ENCODE measurements at places on chromosomes 6 and 20.
A peak's percentile ranks its signal among the peaks of the same experiment; 100 is the strongest.

DNA sequence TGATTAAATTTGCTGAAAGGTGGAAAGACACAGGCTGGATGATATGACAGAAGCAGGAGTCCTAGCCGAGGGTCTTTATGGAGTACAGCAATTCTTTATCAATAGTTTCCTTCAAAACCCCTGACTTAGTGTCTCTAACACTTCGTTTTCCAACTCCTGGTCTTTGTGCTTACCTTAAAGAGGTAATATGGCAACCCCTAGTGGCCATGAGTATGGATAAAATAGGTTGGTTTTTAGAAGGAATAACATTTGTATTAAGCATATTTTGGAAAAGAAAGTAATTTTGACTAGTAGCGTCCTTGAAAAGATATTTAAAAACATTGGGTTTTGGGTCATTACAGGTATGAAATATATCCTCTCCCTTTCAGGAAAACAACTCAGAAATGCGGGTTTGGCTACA is 51.9 kb downstream of the VGLL2 start:
- peak; percentile 4 for DNase-seq

DNA sequence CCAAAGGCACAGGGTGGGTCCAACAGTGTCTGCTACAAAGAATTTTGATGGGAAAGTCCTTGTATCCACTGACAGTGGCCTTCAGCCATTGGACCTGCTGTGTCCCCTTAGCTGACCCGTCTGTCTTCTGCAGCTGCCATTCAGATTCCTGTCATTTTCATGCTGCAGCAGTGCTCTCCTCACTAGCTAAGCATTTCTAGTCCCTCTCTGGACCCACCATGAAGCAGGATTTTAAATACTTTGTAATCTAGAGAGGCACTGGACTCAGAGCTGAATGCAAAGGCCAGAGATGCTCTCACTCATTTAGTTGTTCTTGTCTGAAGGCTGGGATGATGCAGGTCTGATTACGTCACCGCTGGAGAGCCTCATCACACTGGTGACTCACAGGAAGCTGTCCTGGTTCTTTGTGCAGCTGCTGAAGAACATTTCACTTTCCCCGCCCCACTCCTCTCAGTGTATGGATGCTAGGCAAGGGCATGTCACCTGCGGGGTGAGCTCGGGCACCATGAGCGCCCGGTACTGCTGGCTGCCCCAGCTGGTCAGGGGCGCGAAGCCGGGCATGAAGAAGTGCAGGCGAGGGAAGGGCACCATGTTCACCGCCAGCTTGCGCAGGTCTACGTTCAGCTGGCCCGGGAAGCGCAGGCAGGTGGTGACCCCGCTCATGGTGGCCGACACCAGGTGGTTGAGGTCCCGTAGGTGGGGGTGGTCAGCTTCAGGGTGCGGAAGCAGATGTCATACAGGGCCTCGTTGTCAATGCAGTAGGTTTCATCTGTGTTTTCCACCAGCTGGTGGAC is 19.4 kb upstream of the TUBB2A start:
- no peak for DNase-seq

DNA sequence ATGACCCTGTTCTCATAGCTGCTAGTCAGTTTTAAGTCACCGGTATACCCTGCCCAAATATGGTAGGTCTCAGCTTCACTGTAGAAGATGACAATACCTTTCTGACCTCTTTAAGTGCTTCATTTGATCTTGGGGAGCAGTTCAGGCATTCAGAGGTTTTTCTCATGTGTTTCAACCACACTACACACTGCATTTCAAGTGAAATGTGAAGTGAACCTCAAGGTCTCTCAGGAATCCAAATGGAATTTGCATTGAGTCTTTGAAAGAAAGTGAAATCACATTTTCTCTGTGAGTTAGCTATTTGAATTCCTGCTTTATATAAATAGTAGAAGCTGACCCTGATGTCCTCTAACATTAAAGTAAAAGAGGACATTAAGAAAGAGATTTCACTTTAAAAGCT is 461.6 kb downstream of the ADGRB3 start:
- DNase-seq, result no peak

DNA sequence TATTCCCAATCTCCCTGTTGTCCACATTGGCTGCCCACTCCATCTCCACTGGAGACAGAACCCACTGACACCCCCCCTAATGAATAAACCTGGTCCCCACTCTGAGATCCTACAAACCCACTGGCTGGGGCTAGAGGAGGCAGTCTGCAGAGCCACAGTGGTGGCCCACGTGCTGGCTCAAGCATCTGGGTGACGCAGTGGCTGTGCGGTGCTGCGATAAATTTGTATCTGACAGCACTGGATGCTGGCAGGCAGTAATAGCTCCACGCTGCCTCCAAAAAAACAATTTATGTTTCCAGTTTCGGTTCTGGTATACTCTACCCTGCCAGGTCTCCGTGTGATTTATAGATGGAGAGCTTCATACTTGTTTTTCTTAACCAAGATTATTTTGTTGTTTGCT is 87.1 kb upstream of the SYNDIG1 start:
- no peak for DNase-seq

- no peak for DNase-seq
These were observed 671 bp downstream of the BPHL start for GRCh38 chr6:3119040-3119723.

GRCh38 chr20:33709398-33709797 is 10.7 kb downstream of the PXMP4 start:
- DNase-seq, result no peak

DNA sequence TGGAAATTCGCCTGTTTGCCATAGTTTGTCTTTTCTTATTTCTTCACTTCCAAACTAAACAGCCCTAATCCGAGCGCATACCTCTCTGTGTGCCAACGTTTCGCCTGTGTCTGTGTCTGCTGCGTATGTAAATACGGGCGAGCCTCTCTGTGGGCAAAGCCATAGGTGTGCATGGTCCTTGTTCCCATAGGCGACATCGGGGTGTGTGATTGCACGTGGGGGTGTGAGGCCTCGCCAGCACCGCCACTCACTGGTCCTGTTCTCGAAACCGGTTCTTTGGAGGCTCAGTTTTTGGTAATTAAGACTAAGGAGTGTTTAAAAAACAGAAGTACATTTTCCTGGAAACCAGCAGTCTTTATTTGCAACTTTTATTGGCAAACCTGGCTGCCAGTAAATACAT is 6.0 kb upstream of the FOXC1 start:
- no peak for DNase-seq

DNA sequence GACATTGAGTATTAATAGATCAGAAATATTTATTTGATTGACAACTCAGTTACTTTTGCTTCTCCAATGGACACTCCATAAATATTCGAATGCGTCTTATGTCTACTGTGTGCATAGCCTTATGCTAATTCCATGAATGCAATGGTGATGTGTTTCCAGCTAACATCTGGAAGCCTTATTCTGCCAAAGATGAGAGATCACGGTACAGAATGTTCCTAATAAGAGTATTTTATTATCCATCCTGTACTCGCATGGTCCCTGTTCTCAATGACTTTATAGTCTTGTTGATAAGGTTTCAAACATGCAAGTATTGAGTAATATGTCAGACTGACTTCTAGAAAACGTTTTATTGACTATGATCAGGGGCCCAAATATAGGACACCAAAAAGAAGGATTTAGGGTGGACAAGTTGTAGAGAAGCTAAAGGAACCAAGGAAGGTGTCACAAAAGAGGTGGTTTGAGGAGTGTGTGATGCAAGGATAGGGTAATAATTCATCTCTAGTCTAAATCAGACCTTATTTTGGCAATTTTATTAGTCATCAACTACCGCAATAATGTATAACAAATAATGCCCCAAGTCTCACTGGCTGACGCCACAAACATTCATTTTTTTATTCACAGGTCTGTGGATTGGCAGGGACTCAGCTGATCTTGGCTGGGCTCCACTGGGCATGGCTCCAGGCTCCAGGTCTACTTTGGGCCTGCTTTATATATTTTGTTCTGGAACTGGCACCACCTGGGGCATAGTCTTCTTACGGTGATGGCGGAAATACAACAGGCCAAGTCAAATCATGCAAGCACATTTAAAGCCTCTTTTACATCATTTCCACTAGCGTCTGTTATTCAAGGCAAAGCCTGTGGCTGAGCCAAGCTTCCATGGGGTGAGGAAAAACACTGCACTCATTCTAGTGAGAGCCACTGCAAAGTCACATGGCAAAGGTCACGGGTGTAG is 24.5 kb upstream of the CD83 start:
- no peak for DNase-seq

DNA sequence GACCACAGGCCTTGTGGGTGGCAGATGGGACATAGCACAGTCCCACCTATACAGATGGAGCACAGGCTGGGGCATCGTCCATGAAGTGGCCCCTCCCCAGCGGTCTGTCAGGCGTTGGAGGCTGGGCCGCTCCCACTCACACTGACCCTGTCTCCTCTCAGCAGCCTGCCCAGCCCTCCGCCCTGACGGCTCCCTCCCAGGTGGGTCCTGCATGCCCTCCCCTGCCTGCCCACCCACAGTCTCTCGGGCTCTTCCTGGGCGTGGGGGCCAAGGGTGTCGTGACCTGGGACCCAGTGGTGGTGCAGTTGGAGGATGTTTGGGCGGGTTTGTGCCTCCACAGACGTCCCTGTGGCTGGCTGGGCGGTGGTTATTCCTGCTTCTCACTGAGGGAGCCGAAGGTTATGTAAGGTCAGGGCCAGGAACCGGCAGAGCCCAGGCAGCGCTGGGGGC is 22.3 kb downstream of the COL20A1 start:
- no peak for DNase-seq

DNA sequence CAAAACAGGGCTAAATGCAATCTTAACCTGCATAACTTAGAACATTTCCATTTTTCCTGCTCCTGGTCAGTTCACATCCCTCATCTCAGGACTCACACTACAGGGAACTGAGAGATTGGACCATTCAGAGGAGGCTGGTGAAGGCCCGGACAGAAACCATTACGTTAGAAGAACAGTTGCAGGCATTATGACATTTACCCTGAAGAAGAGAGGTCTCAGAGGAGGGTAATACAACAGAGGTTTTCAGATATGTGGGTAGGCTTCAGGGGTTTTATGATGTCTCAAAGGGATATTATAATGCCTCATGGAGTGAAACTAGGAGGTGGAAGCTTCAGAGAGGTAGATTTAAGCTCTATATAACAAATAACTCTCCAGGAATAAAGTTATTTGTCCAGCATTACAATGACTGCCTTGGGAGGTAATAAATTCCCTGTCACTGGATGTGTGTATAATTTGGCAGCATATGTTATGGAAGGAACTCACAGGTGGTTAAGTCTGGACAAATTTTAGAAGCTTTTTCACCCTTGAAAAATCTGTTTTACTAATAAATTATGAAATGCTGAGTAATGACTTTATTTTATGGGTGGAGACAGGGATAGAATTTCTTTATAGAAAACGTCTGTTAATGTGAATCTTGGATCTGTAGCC is 36.7 kb upstream of the RIPOR2 start:
- no peak for DNase-seq

GRCh38 chr6:37583261-37583660 is 83.6 kb upstream of the CCDC167 start:
- DNase-seq, result no peak

- DNase-seq, result no peak
These were observed 14.3 kb upstream of the ZC3H12D start for GRCh38 chr6:149499066-149499465.

GRCh38 chr6:105611606-105612005 is 208.7 kb upstream of the PREP start:
- DNase-seq, result no peak

GRCh38 chr6:108640104-108640503 is 79.4 kb downstream of the FOXO3 start:
- no peak for DNase-seq

DNA sequence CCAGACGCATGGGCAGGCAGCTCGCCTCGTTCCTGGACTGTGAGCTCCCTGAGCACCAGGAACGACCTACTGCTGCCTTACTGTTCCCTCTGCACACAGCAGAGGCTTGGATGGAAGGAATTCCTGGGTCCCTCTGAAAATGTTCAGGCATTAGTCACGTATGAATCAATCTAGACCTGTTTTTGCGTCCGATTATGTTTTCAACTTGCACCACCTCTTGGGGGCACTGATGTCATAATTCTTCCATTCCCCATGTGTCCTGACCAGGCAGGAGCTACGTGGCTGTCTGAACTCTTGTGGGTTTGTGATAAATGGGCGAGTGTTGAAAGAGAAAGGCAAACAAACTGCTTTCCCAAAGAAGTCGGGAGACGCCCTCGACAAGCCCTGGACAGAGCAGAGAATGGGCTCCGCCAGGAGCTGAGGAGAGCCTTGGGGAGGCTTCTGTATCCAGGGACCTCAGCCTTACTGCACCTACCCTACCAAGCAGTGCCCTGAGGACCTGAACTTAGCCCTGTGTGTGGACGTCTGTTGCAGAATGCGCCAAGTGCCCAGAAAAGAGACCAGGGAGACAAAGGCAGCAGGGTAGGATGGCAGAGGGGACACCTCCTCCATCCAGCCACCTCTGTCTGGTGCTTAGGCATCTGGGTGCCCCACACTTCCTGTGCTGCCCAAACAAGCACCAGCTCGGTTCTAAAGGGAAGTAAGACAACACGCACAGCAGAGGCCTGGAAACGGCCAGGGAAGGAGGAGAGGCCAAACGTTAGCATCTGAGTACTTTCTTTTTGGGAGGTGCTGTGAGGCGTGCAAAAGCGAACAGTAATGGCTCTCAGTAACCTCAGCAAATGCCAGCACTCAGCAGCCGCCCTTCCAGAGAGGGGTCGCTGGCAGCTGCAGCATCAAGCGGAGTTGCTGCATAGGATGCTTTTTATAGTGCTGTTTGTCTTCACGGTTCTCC is 124.2 kb downstream of the LY86 start:
- no peak for DNase-seq

DNA sequence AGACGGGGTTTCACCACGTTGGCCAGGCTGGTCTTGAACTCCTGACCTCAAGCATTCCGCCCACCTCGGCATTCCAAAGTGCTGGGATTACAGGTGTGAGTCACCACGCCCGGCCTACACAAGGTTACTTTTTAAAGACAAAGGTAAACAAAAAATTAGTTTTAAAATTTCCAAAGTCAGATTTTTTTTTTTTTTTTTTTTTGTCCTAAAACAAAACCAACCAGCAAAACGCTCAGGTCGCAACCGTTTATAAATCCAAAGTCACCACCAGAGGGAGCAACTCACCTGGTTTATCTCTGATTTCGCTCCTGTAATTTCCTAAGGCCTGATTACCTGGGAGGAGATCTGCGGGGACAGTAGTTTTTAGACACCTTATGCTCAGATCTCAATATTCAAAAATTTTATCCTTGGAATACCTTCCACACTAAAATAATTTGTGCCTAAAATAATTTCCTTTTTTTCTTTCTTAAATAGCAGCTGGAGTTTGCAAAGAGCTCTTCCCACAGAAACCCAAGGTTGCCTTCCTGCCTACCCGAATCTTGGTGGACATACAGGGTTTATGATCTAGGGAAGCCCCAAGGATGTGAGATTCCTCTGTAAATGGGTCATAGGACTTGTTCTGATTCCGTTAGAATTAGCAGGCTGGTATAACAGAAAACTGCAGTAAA is 19.8 kb upstream of the TREM1 start:
- DNase-seq, result no peak

Measured in NCI-H1930 (cell line).